Cortex of kidney (tissue), 1 donor: ENCODE measurements at places on chromosomes 2 and 18.

DNA sequence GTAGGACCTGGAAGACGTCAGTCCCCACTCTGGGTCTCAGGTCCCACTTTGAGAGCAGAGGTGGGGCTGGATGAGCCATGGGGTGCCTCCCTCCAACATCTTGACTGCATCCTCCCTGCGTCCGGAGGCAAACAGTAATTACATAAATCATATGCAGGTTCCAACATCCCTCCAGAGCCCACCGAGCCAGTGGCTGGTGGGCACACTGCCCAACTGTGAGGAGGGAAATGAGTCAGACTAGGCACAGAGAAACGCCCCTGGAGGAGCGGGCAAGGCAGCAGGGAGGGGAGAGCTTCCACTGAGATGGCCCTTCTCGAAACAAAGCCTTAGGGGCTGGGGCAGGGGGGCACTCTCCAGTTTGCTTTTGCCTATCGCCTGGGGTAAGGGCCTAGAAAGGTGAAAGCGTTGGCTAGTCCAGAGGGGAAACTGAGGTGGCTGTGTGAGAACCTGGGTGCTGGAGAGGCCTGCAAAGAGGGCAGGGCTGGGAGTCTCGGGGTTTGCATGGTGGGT, 168.2 kb upstream of the MYCN start:
- DNase-seq = no peak

DNA sequence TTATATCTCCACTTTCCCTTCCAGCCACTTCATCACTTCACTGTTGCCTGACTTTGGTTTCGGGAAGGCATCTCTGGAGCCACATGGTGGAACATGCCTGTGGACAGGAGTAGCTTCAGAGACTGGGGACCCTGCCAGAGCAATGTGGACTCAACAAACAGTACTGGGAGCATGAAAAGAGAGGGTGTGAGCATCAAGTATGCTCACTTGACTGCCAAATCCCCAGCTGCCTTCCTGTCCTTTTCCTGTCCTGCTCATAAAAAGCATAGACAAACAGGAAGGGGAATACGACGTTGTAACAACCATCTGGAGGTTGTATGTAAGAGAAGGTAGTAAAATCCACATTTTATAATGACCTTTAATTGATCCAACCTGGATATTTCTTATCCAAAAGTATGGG, 61.3 kb upstream of the CSRNP3 start:
- no peak for DNase-seq

DNA sequence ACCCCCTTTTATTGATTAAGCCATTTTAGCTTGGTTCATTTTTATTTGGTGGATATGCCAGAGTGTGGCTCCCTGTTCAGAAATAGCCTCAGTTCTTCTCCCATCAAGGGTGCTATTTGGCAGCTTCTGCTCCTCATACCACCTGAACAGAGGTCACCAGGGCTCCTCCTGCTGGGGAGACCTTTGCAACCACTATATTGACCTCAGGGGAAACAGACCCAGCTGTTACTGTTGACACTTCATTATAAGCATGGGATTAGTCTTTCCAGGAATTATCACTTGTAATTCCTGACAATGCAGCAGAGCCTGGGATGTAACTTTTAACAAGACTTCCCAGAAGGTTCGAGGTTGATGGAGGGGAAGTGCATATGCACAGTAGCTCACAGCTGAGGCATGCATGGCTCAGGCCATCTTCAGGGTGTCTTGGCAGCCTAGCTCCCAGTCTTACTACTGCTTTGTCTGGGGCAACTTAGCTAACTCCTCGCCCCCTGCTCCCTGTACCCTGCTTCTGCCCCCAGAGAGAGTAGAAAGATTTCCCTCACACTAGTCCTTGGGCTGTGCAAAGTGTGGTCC, 239.4 kb upstream of the SPRED2 start:
- no peak for DNase-seq

DNA sequence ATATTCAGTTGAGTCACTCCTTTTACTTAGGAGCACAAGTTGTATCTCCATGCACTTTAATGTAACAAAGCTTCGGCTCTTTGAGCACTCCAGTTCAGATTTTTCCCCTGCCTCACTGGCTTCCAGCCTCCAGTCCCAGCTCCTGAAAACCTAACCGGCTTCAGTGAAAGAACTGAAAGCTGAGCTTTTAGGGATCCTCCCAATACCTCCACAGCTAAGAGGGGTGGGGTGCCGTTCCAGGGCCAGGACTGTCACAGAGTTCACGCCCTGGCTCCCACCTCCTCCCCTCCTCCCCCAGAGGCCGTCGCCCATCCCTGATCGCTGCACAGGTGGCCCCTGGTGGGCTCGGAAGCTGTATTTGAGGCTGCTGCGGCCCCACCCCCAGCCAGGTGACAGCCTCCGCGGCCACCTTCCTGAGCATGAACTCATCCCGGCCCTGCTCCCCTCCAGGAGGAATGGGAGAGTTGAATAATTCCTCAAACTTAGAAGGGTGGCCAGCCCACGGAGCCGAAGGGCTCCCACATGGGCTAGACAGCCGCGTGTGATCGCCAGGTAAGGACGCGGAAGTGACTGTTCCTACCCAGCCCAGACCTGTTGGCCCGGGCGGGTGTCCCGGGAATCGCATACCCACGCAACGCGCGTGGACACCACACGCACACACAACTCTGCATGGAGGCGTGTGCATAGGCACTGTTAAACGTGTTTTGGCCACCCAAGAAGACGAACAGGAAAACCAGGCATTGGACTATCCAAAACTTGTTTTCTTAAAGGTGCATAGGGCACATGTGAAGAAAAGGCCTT, 1.8 kb downstream of the MYO5B start:
- DNase-seq = no peak
